ENCODE measurements at places on chromosomes 6 and 20.

DNA sequence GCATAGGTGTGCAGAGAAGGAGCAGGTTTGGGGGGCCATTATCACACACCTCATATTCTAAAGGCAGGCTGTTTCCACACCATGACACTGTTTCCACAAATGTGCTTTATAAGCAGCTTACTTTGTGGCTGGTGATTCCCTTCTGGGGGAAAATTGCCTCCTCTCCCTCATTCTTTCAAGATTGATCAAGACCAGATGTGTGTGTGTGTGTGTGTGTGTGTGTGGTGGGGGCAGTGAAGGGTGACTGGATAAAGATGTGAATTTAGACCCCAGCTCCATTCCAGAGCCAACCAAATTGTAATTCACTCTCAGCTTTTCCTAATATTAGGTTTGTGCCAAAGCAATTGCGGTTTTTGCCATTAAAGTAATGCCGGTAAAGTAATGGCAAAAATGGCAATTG lies 45.6 kb downstream of the EDN3 start:
- DNase-seq = no peak

- DNase-seq = no peak
These were observed 480.9 kb upstream of the NOX3 start for GRCh38 chr6:155936551-155936950.

DNA sequence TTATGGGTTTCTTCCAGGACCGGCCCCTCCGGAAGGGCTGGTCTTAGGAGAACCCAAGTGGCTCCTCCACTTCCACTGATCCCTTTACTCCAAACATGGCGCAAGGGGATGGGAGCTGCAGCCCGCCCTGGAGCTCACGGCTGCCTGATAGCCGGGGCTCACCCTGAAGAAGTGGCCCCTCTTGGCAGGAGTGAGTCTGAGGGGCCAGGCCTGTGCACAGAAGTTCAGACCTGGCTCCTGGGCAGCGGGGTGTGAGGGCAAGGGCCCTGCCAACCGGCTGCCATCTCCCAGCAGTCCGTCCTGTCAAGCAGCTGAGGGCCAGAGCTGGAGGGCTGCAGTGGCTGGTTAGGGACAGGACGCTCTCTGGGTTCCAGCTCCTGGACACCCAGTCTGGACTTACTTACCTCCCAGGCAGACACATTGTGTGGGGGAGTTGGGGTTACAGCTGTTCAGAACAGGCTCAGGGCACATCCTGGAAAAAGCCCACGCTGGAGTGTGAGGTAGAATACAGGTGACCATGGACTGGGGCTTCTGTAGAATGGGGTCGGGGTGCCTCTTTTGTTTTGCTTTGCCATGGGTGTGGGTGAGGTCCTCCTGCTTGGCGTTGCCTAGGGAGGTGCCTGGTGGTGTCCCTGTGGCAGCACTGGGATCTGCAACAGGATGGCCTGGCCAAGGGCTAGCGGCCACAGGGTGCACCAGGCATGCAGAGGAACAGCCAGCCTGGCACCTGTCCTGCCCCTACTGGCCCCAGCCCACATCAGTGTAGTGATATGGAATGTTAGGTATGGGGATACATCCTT lies 88.4 kb downstream of the ASXL1 start:
- DNase-seq = no peak

DNA sequence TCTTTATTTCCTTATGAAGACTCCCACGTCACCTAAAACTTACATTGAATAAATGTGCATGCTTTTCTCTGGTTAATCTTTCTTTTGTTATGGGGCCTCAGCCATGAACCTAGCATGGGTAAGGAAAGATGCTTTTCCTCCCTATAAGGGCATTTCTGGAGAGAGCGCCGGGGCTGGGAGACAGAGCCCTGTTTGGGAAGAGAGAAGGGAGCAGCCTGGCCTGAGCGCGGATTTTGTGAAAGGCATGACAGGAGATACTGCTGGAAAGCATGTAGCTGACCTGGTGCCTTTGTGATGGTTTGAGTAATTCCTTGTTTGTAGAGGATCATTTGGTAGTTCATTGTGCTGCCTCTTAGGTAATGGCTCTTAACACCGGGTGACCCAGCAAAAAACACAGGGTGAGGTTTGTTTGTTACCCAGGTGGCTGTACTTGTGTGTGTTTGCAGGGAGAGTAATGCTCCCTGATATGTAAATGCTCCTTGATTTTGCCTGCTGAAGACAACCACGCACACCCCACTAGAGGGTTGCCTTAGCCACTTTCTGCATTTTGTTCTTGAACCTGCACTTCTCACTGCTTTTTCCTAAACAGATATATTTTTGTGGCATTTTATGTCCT lies 59.2 kb downstream of the ANKRD6 start:
- no peak for DNase-seq

GRCh38 chr6:98560418-98560817 lies 274.0 kb upstream of the POU3F2 start:
- no peak for DNase-seq

- DNase-seq = no peak
These were observed 64.6 kb upstream of the PTPN1 start for GRCh38 chr20:50445354-50446151.

DNA sequence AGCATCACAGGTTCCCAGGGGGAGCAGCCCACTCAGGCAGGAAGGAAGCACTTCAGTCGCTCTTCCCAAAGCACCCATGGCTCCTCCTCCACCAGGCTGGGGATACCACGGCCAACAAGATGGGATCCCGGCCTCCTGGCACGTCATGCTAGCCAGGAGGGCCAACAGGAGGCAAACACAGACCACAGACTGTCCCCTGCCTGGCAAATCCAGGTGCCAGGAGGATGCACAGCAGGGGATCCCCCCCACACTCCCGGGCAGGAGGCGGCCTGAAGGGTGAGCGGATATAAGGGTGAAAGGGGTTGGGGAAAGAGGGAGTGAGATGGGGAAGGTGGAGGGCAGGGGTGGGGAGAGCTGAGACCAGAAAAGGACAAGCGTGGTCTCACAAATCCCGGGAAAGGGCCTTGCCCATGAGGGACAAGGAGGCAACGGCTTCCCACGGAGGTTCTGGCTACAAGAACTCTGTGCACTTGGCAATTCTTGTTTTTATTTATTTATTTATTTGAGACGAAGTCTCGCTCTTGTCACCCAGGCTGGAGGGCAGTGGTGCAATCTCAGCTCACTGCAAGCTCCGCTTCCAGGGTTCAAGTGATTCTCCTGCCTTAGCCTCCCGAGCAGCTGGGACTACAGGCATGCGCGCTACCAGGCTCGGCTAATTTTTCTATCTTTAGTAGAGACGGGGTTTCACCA lies 7.2 kb downstream of the PXDC1 start:
- DNase-seq = no peak

- DNase-seq = no peak
These were observed 6.9 kb upstream of the PHACTR1 start for GRCh38 chr6:12709556-12710232.

All from kidney glomerular epithelial cell (primary cell).